ENCODE measurements at places on chromosomes 3 and 15. TPM values are rescaled to one million over a fixed set of nuclear protein-coding genes. Genes with fewer than 3 reads are reported as not detected.

DNA sequence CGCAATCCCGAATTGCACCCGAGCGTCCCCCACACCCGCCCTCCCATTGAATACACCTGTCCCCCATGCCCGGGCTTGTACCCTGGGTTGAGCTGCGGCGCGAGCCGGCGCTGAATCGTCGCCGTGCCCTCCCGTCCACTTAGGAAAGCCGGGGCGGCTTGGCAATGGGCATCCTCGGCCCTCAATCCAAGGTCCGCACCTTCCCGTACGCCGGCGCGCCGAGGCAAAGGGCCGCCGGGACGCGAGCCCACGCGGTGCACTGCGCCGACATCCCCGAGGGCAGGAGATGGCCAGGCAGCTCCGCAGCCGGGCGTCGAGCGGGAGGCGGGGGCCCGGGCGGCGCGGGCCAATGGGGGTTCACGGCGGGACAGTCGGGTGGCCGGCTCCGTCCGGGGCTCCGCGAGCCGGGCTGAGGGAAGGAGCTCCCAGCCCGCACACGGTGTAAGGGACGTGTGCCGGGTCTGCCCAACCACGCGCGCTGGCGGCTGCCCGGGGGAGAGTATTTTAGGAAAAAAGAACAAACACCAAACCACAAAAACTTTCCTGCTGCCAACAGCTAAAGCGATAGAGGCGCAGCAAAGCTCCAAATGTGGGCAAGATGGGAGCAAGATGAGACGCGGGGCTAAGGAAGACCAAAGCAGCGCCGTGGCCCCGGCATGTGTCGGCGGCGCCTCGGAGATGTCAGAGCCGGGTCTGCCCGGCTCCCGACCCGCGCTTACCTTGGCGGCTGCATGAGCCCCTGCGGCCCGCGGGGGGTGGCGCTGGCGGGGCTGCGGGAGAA, 621 bp downstream of the RGMA start:
- peak; percentile 58 for ATAC-seq

DNA sequence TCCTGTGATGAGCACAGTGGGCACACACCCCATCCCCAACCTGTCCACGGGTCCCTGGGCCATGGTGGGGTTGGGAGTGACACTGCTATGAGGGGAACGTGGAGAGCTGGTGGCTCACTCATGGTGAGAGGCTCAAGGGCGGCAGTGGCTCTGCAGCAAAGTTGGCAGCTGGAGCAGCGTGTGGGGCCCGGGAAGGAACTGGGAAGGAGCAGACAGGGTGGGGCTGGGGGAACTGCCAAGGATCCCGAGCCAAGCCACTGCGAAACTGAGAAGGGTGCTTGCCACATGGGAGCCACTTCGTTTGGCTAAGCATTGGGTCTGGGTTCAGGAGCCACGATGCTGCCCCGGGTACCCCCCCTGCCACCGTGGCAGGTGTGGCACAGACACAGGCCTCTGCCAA, 80.1 kb downstream of the SNRK start:
- no peak for ATAC-seq

DNA sequence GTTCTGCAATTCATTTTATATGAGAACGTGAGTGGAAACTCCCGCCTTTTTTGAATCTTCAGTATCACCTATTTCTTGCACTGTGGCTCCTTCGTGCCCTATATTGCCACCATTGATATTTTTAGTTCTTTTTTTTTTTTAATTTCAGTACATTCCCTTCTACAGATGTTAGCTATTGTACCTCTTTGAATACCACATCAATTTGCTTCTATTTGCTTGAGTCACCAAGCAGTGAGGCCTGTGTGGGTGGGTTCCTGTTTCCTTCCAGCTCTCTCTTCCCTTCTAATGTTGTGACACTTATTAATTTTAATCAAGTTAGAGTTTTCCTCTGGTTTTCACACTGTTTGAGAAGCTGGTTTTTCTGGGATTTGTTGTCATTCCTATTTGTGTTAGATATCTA, 8.7 kb downstream of the HACD2 start:
- peak; percentile 83 for ATAC-seq

The PLA2G4D gene
- total RNA-seq: not detected

- ATAC-seq: no peak
Measured at GRCh38 chr15:33204926-33205325, 10.4 kb upstream of the FMN1 start.

- ATAC-seq: peak; percentile 40
Measured at GRCh38 chr3:10344147-10344943, 23.4 kb upstream of the SEC13 start.

The IMP3 gene
- 98.3 TPM for total RNA-seq

The KLHL40 gene
- not detected for total RNA-seq

- ATAC-seq: no peak
Measured at GRCh38 chr15:57387564-57388076, 11.3 kb downstream of the CGNL1 start.

DNA sequence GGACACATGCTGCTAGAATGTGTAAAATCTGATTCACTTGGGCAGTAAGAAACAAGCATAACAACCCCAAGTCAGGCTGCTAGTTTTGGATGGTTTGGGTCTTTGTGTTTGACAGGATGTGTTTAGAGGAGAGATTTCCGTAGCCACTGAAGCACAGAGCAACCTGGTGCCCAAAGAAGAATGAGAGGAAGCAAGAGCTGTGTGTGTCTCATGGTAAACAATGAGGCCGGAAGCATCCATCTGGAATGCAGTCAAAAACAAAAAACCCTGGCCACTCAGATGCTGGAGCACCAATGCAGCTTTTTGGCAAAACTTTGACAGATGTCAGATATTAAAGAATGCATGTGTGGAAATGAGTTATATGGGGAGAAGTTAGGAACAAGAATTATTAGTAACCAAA, 39.4 kb upstream of the SNRK start:
- no peak for ATAC-seq

DNA sequence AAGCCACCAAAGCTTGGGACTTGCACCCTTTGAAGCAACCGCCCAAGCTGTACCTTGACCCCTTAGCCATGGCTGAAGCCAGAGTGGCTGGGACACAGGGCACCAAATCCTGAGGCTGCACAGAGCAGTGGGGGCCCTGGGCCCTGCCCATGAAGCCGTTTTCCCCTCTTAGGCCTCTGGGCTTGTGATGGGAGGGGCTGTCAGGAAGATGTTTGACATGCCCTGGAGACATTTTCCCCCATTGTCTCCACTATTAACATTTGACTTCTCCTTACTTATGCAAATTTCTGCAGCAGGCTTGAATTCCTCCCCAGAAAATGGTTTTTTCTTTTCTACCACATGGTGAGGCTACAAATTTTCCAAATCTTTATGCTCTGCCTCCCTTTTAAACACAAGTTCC, 522.2 kb downstream of the EDEM1 start:
- no peak for ATAC-seq

The HTR3E gene
- not detected for total RNA-seq

The C3orf20 gene
- 0.16 TPM for total RNA-seq

- no peak for ATAC-seq
Measured at GRCh38 chr15:101045236-101045646, 126.1 kb downstream of the LRRK1 start.
